NCI-H2081 (cell line): ENCODE measurements at places on chromosomes 2 and 18.

- no peak for DNase-seq
Observed at GRCh38 chr2:235900631-235901030, 267.6 kb downstream of the GBX2 start.

DNA sequence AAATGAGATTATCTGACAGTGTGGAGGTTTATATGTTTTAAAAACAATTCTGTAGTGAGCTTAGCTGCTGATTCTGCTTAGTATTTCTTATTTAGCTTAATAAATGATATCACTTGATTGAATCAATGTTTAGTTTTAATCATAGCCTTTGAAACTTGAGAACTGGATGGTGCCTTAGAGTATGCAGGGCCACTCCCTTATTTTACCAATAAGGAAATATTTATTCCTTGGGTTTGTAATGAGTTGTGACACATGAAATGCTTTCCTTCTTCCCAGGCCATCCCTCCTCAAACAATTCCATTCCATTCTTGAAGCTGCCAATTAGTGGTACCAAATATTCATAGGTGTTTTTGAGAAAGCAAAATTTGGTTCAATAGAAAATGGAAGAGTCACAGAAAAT lies 183.8 kb upstream of the DCC start:
- DNase-seq, result no peak

GRCh38 chr2:202743613-202744012 lies 108.8 kb downstream of the FAM117B start:
- DNase-seq, result no peak

DNA sequence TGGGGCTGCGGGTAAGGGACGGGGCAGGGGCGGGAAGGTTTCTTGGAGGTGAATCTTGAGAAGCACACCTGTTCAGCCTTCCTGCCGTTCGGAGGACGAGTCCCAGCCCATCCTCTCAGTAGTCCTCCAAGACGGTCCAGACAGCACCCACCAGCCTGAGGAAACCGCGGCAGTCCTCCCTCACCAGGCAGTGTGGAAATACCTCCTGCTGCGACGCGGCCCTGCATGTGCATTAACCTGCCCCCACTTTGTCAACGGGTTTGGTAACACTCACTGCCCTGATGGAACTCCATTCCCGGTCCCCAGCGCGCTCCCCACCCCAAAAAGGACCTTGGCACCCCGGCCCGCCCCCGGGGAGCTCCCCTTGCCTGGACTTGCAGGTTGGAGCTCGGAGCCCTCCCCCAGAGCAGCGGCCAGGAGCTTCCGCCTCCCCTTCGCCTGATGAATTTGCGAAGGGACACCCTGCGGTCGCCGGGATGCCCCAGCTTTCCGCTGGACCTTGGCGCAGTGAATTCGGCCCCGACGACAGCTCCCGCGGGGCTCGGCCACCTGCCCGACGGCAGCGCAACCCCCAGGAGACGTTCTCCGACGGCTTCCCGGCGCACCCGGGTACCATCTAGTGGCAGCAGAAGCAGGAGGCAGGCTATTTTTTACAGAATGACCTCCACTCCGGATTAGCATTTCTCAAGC lies 31.5 kb downstream of the ACVR1C start:
- peak; percentile 68 for DNase-seq

DNA sequence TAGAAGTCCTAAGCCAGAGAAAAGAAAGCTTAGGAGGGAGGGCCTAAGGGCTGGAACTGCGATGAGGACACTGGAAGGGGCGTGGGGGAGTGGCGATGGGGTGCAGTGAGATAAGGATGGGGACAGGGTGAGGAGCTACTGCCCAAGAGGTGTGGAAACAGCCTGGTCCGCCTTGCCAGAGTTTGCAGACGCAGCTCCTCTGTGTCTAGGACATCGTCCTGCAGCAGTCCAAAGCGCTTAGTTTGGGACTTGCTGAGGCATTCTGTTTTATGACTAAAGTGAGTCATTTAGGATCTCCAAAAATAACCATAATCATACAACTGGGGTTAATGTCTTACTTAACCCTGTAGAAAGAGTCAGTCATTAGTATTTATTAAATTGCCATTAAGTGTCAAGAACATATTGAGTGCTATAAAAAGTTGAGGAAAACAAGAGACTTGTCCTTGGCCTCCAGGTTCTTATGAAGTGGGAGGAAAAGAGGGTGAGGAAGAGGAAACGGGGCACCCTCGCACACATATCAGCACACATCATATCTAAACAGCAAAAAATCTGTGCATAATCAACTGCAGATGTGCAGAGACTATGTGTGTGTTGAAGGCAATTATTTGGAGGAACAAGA lies 74.8 kb downstream of the CDK15 start:
- DNase-seq, result no peak
